ENCODE measurements at places on chromosomes 4 and X.

GRCh38 chr4:4853371-4853823, 6.1 kb upstream of the MSX1 start:
- no peak for DNase-seq

DNA sequence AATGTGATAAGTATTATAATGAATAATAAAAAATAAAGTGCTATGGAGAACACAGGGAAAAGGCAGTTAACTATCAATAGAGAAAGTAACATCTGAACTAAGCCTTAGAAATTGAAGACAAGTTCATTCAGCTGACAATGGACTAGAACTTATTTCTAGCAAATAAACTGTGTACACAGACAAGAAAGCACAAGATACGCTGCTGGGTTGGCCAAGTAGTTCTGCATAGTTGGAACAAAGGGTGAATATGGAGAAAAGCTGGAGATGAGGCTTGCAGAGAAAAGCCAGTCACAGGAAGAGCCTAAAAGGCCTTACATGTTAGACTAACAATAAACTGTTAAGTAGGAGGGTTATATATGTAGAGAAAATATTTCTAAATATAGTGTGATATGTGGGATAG, 71.2 kb downstream of the WDFY3 start:
- no peak for DNase-seq

- DNase-seq, result no peak
Measured at GRCh38 chr4:41540687-41541086, 2.7 kb downstream of the LIMCH1 start.

GRCh38 chr4:56273391-56273790, 113.9 kb downstream of the AASDH start:
- no peak for DNase-seq

- DNase-seq, result no peak
Measured at GRCh38 chr4:70688795-70689231, 481 bp downstream of the UTP3 start.

DNA sequence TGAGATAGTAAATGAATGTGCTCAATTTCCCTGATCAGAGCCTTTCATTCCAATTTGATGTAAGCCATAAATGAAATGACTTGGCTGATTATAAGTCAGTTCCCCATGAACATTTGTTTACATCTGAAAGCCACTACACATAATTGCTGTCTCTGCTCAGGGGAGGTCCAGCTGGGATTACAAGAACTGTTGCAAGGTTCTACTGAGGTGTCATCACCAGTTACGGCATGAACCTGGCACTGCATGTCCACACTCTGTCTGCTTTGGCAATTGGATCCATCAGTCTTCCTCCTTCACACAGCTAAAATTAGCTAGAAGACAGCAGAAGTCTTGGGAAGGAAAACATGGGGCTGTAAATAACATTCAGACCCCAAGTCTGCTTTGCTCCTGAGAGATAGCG, 12.8 kb upstream of the MBNL3 start:
- DNase-seq, result no peak

DNA sequence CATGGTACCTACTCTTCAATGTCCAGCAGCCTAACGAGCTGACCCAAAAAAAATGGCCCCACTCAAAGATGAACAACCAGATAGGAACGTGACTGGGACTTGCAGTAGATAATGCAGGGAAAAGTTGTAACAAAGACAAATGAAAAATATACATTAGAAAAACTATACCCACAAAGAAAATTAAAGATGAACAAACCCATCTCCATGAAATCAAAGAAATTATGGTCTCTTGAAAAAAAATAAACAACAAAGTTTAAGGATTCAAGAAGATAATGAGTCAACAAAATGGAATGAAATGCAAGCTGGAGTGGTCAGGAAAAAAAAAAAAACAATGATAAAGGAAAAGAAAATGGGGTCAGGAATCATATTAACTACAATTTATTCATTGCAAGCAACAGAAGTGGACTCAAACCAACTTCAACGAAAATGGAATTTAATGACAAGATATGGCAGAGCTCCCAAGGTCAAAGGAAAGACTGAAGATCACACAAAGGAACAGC, 309.8 kb upstream of the GALNT7 start:
- DNase-seq, result no peak

DNA sequence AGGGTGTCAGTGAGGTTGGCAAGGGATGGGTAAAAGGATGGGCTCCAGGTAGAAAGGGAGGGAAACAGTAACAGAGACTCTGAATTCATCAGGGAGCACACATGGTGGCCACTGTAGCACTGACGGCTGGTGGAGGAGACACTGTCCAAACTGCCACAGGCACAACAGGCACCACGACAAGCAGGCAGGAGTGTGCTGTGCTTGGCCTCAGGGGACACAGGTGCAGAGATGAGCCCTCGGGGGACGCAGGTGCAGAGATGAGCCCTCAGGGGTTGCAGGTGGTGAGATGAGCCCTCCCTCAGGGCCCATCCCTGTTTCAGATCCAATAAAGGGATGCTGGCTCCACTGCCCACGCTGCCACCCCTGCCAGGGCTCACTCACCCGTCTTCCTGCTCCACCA, 7.6 kb downstream of the PDE6B start:
- no peak for DNase-seq

DNA sequence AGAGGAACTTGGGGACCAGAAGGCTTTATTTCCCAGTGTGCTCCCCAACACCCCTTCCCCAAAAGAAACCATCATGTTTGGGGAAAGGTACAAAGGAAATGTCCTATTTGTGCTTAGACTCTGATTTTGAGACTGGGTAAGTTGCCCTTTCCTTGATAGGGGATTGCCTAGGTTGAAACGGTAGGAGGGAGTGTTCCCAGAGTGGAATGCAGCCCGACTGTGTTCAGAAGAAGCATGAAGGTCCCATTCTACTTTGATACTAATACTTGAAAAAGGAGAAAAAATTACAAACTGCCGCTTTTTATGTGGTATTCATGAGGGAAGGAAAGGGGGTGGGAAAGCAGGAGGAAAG, 32.4 kb upstream of the TMEM131L start:
- DNase-seq, result no peak

Measured in stimulated activated CD8-positive, alpha-beta memory T cell treated with anti-CD3 and anti-CD28 coated beads, Interleukin-4, amount 100 ng/mL, for 4 hours (primary cell).